ENCODE measurements at places on chromosomes 5 and 9.

DNA sequence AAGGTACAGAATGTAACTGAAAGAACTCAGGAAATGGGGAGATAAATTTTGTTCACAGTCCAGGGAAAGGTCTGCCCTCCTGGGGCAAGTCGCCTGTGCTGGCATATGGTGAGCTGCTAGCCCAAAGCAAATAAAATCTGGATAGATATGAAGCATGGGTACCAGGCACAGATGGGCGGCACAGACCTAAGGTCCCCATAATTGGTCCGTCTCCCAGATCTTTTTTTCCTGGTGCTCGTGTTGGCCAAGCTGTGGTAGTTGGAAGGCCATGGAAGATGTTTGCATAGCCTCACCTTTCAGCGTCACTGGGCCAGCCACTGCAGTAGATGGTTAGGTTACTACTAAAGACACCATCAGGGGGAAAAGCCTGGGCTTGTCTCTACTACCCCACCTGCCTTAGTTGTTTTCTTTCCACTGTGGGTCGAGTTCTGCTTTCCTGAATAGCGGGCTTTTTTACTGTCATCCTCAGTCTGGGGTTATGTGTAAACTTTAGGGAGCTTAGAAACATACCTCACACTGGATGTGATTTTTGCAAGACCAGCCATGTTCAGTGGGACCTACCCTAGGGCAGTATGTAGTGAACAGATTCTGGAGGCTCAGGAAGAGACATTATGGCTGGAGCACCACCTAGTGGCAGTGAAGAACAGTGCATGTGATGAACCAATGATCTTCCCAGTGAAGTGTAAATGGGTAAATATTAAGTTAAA is 24.2 kb upstream of the GLRX start:
- no peak for DNase-seq

GRCh38 chr5:122704247-122705036 is 70.4 kb upstream of the SNX2 start:
- no peak for DNase-seq

DNA sequence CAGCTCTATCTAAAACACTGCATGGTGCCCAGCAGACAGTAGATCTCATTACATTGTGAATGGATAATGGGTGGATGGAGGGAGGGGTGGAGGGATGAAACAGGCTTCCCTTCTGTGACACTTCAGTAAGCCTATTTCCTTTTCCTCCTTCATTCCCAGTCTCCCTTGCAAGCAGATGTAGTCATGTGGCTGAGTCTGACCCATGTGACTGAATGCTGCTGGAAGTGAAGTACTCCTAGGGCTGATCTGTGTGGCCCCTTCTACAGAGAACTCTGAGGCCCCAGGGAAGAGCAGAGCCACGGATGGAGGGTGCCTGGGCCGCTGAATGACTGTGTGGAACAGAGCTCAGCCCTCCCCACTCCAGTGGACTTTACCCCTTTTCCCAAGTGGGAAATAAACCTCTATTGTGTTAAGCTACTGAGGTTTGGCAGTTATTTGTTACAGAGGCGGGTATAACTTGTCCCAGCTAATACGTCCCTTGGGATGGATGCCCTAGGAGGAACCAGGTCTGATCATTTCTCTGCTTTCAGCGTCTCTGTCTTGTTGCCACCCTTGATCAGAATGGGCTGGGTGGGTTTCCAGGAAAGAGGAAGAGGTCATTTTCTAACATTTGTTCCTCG is 176.1 kb upstream of the MVB12B start:
- DNase-seq, result no peak

- DNase-seq, result no peak
Observed at GRCh38 chr5:179306191-179307012, 38.9 kb downstream of the ADAMTS2 start.

- no peak for DNase-seq
Observed at GRCh38 chr9:14993901-14994554, 83.8 kb upstream of the FREM1 start.

GRCh38 chr5:59579101-59579823 is 314.3 kb downstream of the PDE4D start:
- no peak for DNase-seq

GRCh38 chr5:72744136-72744535 is 72.3 kb upstream of the TNPO1 start:
- DNase-seq, result no peak

- DNase-seq, result no peak
Observed at GRCh38 chr5:134136221-134136631, 21.7 kb downstream of the TCF7 start.

- peak; percentile 29 for DNase-seq
Observed at GRCh38 chr5:144187699-144188294, 17.1 kb downstream of the KCTD16 start.
